ENCODE measurements at places on chromosomes 16 and 17.

- peak; percentile 88 for DNase-seq
Observed at GRCh38 chr16:2090777-2091546, 43.2 kb downstream of the TSC2 start.

DNA sequence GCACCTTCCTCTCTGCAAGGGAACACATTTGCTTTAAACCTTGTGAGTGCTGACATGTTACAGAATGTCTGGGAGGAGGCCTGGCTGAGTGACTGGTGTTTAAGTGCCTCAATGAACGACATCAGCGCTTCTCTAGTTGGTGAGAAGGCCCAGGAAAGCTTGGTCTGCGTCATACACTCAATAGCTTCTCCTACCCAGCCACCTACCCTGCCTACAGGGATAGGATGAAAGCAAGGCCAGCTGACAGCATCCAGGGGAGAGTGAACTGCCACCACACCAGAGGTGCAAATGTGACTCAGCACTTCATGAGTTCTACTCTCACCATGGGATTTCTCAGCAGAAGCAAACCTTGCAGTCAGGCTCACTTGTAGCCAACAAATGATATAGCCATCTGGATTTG is 31.7 kb upstream of the CFAP20 start:
- DNase-seq = peak; percentile 52

DNA sequence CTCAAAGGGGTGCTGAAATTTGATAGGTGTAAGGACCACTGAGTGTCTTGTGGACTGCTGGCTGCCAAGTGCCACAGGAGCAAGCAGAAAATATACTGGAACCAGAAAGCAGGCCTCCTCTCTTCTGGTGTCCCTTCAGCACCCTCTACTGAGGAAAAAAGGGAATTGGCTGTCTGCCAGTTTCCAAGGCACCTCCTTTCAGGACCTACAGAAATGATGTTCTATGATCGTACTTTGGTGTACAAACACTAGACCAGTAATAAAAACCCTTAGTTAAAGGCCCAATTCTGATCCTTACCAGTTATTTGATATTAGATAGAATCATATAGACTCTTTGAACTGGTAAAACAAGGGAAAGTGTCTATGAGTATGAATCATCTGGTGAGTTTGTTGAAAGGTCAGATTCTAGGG is 35.8 kb upstream of the BCAS3 start:
- DNase-seq = peak; percentile 80

GRCh38 chr16:19294156-19294649 is 8.7 kb downstream of the CLEC19A start:
- DNase-seq = no peak

GRCh38 chr16:14125000-14125681 is 54.0 kb downstream of the MRTFB start:
- no peak for DNase-seq

DNA sequence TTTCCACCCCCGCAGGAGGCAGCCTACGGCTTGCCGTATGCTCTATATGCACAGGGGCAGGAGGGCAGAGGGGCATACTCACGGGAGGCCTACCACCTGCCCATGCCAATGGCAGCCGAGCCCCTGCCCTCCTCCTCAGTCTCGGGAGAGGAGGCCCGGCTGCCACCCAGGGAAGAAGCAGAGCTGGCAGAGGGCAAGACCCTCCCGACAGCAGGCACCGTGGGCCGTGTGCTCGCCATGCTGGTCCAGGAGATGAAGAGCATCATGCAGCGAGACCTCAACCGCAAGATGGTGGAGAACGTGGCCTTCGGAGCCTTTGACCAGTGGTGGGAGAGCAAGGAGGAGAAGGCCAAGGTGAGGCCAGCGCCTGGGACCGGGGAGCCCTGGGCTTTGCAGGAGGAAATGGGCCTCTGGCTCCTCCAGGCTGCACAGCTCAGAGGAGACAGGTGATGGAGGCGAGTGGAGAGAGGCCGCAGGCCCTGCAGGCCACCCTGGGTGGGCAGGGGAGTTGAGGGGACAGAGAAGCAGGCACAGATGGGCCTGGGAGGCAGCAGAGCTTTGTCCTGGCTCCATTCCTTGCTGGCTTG is 8.6 kb downstream of the SETD1A start:
- DNase-seq = no peak

DNA sequence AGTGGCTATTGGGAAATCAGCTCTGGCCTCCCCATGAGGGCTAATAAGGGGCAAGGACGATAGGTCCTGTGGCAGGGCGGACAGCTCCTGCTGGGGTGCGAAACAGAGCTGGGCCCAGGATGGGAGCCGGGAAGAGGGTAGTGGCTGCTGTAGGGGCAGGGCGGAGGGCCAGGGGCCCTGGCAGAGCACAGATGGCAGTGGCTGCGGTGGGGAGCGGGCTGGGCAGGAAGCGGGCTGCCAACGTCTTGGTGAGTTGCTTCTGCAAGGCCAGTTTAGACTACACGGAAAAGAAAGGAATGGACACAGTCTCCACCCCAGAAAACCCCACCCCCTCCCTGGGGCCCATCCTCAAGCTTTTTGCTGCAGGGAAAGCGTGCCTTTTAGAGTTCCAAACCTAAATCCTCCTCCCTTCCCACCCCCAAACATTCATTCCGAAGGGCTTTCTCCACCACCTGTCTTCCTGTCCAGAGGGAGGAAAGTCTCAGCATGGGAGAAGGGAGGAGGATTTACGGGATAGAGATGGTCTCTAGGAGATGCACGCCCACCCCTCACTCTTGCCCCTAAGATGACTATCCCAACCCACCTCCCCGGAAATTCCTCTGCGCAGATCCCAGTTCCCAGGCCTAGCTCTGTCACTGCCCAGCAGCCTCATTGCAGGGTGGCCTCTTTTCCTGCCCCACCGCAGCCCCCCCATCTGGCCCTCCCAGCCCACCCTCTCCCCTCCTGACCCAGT is 7.1 kb downstream of the NKIRAS2 start:
- no peak for DNase-seq

- no peak for DNase-seq
Observed at GRCh38 chr16:11673091-11674000, 5.1 kb downstream of the SNN start.

- DNase-seq = no peak
Observed at GRCh38 chr16:1357906-1358566, 6.3 kb downstream of the GNPTG start.

DNA sequence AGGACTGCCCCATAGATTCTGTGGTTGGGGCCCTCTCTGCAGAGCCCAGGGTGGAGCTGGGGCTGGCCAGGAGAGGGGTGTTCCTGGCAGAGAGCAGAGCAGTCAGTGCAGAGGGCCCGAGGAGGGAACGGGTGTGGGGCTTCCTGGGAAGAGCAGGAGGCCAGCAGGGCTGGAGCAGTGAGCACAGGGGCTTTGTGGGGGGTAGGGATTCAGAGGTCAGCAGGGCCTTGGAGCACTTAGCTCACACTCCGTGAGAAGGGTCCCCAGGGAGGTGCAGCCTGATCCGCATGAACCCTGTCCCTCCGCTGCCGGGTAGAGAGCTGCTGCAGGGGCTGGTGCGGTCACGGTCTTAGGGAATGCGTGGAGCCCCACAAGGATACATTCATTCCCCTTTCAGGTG is 113.0 kb upstream of the CIBAR2 start:
- DNase-seq = no peak

DNA sequence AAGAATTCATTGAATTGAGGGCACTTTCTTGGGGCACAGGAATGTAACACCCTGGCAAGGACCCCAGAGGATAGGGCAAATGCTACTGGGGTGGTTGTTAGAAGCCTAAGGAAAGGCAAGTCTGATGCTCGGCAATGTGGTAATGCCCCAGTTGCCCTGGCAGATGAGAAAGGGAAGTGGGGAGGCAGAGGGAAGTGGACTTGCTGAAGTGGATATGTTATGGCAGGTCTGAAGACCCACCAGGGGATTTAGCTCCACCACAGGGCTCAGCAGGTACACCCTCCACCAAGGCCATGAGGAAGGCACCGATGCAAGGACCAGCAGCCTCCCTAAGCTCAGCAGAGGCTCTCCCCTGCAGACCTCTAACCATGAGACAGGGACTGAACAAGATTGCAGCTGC is 184.8 kb downstream of the IRX5 start:
- no peak for DNase-seq

- peak; percentile 25 for DNase-seq
Observed at GRCh38 chr17:56176091-56176490, 22.8 kb downstream of the ANKFN1 start.

DNA sequence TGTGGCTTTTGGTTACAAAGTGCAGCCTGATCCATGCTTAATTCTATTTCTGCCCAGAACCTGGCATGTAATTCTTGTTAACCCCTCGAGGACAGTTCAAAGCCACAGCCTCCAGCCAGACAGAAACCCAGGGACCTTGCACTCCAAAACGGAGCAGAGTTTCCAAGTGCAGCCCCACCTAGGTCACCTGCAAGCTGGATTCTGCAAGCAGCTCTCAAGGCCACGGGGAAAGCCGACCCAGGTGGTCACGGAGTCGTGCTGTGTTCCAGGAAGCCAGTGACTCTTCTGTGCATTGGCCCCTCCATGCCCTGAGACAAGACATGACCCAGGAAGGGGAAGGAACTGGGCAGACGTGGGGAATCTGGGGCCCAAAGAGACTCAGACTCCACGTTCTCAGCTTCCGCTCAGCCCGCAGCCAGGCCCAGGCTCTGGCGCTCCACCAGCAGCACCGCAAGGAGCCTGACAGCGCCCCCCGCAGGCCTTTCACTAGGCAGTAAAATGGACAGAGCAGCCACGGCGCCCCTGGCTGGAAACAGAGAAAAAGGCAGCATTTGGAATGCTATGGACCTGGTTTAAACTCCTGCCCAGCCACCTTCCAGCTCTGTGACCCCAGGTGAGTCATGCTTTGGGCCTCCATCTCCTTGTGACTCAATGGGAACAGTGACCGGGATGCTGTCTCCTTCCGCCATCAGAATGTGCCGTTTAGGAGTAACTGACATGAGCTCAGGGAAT is 27.3 kb upstream of the GSG1L start:
- DNase-seq = peak; percentile 93

DNA sequence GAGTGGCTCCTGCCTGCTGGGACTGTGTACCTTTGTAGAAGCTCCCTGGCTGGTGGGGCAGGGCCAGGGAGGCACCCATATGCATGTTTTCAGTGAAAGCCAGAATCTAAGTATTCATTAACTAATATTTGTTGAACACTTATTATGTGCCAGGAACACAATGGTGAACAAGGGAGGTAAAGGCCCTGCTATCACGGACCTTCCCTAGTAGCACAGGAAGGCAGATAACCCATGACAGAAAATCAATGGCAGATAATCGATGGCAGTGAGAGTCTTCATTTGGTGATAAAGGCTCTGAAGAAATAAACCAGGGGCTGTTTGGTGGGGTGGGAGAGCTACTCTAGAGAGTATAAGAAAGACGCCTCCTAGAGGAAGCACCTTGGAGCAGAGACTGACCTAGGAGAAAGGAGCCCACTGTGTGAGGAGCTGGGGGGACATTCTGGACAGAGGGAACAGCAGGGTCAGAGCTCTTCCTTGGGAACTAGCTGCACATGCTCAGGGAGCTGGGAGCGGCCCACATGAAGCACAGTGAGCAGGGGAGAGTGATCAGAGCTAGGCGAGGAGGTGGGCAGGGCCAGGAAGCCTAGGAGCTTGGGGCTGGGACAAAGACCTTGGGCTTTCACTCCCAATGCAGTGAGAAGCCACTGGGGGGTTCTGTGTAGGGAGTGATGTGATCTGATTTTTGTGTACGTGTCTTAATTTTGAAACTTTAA is 78.5 kb downstream of the SPECC1 start:
- DNase-seq = no peak

DNA sequence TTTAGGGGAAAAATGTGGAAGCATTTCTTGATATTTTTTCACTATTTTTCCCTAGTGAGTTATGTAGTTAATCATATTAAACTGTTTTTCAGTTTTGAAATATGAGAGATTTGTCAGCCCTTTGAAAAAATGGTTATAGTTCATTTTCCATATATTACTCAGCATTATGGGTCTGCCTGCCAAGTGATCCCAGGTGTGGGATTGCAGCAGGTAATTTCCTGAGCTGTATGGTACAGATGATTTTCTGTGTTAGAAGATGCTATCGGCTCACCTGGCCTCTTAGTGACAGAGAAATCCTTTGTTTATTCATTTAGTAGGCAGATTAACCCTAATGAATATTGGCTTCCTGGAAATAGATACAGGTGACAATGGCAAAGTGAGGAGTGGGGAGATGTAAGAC is 275.1 kb upstream of the TBX2 start:
- no peak for DNase-seq

DNA sequence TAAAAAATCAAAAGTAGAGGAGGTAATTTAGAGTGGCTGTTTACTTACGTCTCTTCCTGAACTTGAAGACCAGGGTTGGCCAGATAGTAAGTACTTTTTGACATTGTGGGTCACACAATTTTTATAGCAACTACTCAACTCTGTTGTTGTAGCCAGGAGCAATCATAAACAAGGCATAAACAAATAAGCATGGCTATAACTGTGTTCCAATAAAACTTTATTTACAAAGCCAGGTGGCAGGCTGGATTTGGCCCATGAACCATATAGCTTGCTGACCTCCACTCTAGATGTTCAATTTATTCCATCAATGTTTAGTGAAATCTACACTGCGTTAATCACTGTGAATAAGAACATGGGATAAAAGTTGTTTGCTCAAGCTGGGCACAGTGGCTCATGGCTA is 500.4 kb upstream of the ERCC4 start:
- no peak for DNase-seq

- DNase-seq = no peak
Observed at GRCh38 chr17:70709596-70709995, 540.3 kb downstream of the KCNJ2 start.

DNA sequence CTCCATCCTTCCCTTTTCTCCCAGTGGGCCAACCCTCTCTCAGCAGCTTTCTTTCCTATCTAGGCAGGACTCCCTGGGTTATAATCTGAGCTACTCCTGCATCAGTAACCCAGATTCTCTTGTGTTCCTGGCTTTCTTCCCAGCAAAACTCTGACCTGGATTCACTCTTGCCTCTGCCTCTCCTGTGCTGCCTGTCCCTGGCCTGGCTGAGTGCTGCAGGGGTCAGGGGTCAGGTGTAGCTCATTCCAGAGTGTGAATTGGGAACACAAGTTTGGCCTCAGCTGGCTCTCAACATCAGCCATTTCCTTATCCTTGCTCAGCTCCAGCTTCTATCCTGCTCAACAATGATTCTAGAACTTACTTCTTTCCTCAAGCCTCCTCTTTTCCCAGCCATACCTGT is 2.5 kb upstream of the ST6GALNAC2 start:
- no peak for DNase-seq

DNA sequence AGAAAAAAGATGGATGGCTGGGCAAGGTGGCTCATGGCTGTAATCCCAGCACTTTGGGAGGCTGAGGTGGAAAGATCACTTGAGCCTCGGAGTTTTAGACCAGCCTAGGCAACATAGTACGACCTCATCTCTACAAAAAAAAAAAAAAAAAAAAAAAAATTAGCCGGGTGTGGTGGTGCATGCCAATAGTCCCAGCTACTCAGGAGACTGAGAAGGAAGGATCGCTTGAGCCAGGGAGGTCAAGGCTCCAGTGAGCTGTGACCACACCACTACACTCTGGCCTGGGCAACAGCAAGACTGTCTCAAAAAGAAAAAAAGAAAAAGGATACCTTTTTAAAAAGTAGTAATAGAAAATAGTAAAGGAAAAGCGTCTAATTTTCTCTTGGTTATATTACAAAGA is 20.7 kb downstream of the ZNF652 start:
- DNase-seq = no peak

DNA sequence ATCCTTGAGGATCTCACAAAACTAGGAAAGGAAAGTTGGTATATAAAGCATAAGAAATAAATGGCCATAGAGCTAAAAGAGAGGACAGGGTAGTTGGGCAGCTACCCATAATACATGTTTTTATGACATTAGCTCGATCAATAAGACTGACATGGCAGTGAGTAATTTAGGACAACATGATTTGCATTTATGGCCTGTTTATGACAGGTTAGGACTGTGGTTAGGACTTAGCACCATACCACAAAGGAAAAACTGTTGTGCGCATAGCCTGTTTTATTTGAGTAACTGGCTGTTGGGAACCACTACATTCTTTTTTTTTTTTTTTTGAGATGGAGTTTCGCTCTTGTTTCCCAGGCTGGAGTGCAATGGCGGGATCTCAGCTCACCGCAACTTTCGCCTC is 18.0 kb upstream of the TRIM37 start:
- no peak for DNase-seq

Data from mesendoderm (in vitro differentiated cells).